ENCODE measurements at places on chromosomes 7 and 10.

- DNase-seq, result peak; percentile 33
Observed at GRCh38 chr10:122190176-122190943, 80.7 kb upstream of the BTBD16 start.

GRCh38 chr10:8776926-8777622 lies 722.6 kb downstream of the GATA3 start:
- no peak for DNase-seq

- DNase-seq, result no peak
Observed at GRCh38 chr10:32972929-32973328, 14.9 kb upstream of the ITGB1 start.

GRCh38 chr7:2958416-2959102 lies 85.1 kb downstream of the CARD11 start:
- no peak for DNase-seq

Data from eye (tissue), 1 donor.